ENCODE measurements at places on chromosomes 6 and 20. TPM values are rescaled to one million over a fixed set of nuclear protein-coding genes. Genes with fewer than 3 reads are reported as not detected.
A peak's percentile ranks its signal among the peaks of the same experiment; 100 is the strongest.

PNPLA1 gene
- total RNA-seq, result not detected

POPDC3 gene
- total RNA-seq, result not detected

ANGPT4 gene
- total RNA-seq, result not detected

PGC gene
- total RNA-seq, result not detected

NMBR gene
- not detected for total RNA-seq

DNA sequence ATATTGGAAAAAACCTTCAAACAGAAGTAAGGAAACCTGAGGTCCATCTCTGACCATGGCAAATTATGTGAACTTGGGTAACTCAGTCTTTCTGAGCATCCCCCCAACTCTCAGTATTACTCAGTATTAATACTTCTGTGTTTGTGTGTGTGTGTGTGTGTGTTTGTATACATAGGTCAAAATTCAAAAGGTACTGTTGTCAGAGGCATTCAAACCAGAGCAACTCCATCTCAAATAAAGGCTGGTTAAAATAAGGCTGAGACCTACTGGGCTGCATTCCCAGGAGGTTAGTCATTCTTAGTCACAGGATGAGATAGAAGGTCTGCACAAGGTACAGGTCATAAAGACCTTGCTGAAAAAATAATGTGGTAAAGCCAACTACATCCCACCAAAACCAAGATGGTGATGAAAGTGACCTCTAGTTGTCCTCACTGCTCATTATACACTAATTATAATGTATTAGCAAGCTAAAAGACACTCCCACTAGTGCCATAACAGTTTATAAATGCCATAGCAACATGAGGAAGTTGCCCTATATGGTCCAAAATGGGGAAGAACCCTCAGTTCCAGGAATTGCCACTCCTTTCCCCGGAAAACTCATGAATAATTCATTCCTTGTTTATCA is 33.3 kb upstream of the SLC22A16 start:
- DNase-seq, result peak; percentile 85

DNA sequence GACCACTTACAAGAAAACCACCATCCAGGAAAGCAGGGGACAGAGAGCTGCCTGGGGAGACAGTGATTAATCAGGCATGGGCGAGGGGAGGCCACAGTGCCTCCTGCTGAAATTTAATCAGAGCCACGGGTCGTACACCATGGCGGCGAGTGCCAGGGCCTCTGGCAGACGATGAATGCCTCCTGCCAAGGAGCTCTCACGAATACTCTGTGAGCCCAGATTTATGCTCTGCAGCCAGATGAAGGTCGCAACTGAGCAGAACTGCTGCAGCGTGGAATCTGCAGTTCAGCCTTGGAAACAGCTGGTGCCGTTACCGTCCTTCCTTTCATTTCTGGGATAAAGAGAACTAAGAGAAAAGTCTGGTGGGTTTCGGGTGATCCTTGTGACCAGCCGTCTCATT is 85.6 kb downstream of the BFSP1 start:
- DNase-seq, result no peak

FKBP1C gene
- total RNA-seq, result 4.4 TPM

GRCh38 chr6:119324718-119325117 is 24.8 kb downstream of the MAN1A1 start:
- no peak for DNase-seq

DNA sequence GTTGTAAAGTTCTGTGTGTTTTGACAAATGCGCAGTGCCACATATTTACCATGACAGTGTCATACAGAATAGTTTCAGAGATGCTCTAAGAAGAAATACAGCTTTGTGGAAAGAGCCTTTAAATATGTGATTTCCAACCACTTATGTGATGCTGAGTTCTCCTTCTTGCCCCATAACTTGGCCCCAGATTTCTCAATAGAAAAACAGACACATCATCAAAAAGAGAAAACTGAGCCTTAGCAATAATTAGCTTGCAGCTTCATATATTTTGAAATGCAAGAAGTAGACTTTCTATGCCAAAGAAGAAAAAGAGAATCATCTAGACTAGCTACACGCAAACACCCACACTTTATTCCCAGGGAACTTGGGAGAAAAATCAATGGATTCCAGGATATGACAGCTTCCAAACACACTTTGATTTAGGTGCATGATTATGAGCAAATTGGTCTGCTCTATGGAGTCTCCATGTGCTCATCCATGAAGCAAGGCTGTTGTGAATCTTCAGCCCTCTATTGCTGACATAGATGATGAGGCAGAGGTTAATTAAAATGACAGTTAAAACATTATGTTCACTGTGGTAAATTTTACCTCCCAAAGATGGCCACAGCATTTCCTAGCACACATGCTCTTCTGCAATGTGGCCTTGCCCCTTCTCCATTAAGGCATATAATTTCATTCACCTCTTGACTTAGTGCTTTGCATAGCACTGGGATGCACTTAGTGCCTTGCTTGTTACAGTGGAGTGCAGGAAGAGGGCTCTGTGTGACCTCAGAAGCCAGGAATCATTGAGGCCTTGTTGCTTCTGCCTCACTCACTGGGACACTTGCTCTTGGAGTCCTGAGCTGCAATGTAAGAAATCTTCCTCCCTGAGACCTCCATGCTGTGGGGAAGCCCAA is 174.6 kb downstream of the SYNDIG1 start:
- no peak for DNase-seq

RIMS1 gene
- total RNA-seq, result 7.5 TPM

GRCh38 chr6:75499640-75500039 is 6.0 kb upstream of the FILIP1 start:
- no peak for DNase-seq

BCLAF1 gene
- total RNA-seq, result 108 TPM

- DNase-seq, result no peak
Observed at GRCh38 chr6:71083308-71083820, 126.5 kb upstream of the B3GAT2 start.

- peak; percentile 44 for DNase-seq
Observed at GRCh38 chr6:114000069-114000468, 29.1 kb upstream of the HDAC2 start.

- DNase-seq, result no peak
Observed at GRCh38 chr20:9928281-9928737, 89.4 kb upstream of the PAK5 start.

NANP gene
- 9.2 TPM for total RNA-seq

DNA sequence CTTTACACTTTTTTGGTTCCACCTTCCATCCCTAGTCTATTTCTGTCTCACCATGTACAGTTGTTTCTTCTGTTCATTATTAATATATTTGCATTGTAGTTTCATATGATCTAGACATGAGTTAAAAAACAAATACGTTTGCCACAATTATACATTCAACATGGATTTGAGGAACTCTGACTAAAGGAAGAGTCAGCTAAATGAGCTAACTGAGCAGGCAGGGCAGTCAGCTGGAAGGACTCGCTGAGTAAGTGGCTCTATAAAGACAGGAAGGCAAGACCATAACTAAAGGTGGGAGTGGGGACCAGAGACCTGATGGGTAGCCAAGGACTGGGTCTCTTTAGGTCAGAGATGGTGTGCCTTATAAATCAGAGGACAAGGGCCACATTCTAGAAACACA is 26.3 kb downstream of the TMX4 start:
- no peak for DNase-seq

- peak; percentile 66 for DNase-seq
Observed at GRCh38 chr20:33663161-33664084, 1.3 kb downstream of the C20orf144 start.

DNA sequence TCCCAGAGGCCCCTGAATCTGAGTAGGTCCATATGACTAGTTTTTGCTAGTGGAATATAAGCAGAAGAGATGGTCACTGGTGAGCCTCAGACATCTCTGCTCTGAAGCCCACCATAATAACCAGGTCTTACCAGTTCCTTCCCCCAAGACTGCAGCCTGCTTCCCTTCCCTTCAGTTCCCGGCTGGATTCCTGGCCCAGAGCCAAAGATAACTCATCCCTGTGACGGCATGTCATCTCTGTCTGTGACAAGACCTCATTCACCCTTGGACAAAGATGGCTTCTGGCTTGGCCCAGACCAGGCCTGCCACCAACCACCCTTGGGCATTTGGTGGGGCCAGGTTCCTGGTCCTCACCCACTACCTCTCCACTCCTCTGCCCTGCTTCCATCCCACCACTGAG is 145.5 kb upstream of the TOP1 start:
- DNase-seq, result peak; percentile 17

HSPA12B gene
- 16.7 TPM for total RNA-seq

DNA sequence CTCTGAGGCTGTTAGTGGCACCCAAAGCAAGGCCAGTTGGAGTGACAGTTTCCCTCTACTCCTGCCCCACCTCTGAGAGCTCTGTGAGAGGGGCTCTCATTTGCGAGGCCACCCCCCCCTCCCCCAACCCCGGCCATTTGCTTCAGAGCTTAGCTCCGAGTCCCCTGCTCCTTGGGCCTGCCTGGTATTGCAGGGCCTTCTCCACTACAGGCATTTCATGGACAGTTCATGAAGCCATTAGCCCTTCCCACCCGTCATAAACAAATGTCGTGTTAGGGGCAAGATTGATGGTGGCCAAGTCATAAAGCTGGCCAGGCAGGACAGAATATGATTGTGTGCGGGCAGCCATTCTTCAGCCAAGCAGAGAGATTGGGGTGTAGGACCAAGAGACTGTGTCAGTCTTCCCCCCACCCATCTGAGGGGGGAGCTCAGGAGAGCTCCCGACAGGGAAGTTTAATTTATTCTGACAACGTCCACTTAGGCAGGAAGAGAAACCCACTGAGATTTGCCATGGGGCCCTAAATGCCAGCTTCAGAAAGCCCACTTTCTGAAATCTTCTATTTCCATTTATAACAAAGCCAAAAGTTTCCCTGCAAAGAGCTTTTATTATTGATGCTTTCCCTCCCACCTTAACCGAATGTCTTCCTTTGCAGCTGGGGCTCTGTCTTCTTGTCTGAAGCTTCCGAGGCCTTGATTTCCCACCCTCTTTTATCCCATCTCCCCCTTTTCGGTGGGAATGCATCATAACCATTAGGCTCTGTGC is 7.2 kb downstream of the FOXC1 start:
- no peak for DNase-seq

DNA sequence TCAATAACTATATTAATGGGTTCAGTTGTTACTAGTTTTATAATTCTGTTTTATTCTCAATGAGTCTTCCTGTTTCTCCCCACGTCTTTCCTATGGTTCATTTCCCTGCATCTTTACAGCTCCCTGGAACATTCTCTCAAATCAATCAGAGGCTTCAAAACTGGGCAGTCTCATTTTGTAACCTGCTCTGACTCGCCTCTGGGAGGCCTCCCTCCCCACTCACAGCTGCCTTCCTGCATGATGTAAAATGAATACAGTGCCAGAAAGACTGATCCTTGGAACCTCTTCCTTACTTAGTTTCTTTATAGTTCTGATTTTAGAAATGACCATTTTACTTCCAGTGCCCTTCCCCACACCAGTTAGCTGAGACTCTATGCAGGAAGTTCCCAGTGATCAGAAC is 103.9 kb downstream of the ESR1 start:
- no peak for DNase-seq

DNA sequence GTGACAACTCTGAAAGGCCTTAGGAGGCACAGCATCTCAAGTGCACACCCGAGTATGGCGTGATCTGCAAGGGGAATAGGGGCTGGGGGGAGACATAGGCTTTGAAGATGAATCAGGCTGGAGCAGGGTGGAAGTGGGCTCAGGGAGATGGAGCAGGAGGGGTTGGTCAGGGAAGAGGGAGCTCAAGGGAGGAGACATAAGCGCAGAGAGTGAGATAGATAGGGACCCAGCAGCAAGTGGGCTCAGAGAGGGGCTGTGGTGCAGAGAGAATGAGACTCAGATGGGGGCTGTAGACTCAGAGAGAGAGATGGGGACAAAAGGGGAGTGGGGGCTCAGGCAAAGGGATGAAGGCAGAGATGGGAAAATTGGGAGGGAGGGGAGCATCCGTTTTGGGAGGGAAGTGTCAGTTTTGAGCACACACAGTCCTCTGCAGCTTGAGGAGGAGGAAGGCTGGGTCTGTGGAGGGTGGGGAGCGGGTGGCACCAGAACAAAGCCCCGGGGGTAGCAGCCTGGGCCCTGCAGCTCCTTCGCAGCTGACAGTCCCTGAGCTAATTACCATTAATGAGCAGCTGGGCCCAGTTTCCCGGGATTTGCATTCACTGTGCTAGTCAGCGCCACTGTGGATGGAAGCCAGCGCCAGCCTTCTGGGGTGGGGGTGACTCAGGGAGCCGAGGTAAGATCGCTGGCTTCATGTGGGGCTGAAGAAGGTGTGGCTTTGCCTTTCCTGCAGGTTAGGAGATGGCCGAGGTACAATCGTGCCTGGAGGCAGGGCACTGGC is 18.7 kb downstream of the SRXN1 start:
- DNase-seq, result no peak

- no peak for DNase-seq
Observed at GRCh38 chr6:84788689-84789088, 24.3 kb upstream of the TBX18 start.

GRCh38 chr20:50283922-50284810 is 93.5 kb downstream of the CEBPB start:
- DNase-seq, result no peak

- no peak for DNase-seq
Observed at GRCh38 chr6:160818934-160819333, 116.9 kb downstream of the PLG start.

DNA sequence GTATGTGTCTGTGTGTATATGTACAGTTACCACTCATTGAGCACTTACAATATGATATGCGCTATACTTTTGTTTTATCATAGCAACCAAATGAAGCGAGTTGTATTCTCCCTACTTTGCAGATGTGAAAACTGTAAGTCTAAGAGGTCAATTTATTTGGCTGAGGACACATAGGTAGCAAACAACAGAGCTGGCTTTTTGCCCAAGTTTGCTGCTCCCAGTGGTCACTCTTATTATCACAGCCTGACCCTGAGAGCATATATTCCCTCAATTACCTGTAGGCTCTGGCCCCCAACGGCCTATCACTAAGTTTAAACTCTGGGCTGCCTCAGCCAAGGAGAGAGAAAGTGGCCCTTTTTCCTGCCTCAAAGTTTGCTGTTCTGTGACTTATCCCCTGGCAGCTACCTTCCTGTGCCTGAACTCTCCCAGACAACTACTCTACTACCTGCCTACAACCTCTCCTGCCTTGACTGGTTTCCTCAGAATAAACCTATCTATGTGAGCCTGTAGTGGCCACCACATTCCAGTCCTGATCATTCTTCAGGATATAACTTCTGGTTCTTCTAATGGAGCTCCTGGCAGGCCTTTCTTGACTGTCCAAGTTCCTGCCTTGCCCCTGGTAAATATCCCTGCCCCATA is 221.8 kb downstream of the FRK start:
- DNase-seq, result peak; percentile 21

GCNT2 gene
- total RNA-seq, result 53.9 TPM

SRXN1 gene
- total RNA-seq, result 30.3 TPM

CDH22 gene
- 0.05 TPM for total RNA-seq

DNA sequence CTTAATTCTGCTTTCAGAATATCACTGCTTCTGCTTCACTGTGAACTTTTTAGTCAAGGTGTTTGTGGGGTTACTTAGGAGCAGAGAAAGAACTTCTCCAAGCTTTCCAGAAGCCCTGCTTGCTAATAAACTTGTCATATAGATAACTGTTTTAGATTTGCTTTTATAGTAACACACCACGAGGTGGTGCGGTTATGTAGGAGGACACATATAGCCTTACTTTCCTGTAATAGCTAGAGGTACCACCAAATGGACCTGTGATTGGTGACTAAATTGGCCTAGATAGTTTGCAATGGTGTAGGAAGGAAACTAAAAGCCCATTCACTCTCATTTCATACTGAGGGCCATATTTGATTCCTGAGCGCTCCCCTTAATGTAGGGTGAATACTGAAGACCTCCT is 52.3 kb upstream of the BCLAF1 start:
- peak; percentile 6 for DNase-seq

Measured in dermis blood vessel endothelial cell (primary cell).